ENCODE measurements at places on chromosomes 6 and 20. TPM values are rescaled to one million over a fixed set of nuclear protein-coding genes. Genes with fewer than 3 reads are reported as not detected.

Gene LY6G6D
- total RNA-seq: not detected

Gene KCNK17
- not detected for total RNA-seq

Gene ZNF512B
- total RNA-seq: 10.5 TPM

Gene EYS
- total RNA-seq: 0.37 TPM

Gene C20orf204
- 0.74 TPM for total RNA-seq

Gene IMPG1
- not detected for total RNA-seq

Gene MLN
- total RNA-seq: not detected

Gene EDN1
- total RNA-seq: 8.1 TPM

Gene GRIK2
- 0.07 TPM for total RNA-seq

Gene LHFPL5
- total RNA-seq: not detected

Gene MCM9
- 7.2 TPM for total RNA-seq

Gene SLC4A11
- total RNA-seq: 13.0 TPM

Gene TSPO2
- total RNA-seq: not detected

Gene DEFB124
- total RNA-seq: not detected

Gene DEFB114
- total RNA-seq: not detected

Gene SULF2
- 56.8 TPM for total RNA-seq

Gene FUT9
- not detected for total RNA-seq
